ENCODE measurements at places on chromosomes 3 and 15.

DNA sequence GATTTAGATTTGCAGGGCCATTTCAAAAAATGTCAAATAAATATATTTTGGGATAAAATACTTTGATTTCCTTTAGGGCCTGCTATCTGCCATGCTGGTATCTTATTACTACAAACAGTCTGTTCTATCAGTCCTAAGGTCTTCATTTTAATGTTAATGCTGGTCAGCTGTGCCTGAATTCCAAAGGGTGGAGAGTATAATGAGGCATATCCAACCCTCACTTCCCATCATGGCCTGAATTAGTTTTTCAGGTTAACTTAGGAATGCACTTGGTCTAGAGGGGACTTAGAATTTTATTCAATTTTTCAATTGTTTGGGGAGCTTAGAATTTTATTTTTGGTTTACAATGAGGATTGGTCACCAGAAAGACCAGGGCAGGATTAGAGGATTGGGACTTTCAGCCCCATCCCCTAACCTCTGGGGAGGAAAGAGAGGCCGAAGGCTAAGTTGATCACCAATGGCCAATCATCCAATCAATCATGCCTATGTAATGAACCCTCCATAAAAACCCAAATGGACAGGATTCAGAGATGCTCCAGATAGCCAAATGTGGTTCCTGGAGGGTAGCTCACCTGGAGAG lies 17.8 kb upstream of the CP start:
- no peak for DNase-seq

DNA sequence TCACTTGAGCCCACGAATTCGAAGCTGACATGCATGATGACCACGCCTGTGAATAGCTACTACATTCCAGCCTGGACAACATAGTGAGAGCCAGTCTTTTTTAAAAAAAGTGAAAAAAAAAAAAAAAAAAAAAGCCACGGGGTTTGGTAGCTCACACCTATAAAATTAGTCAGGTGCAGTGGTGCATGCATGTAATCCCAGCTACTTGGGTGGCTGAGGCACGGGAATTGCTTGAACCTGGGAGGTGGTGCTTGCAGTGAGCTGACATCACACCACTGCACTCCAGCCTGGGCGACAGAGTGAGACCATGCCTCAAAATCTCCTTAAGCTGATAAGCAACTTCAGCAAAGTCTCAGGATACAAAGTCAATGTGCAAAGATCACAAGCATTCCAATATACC lies 44.4 kb downstream of the CSNK1G1 start:
- DNase-seq: peak; percentile 52

GRCh38 chr3:98962951-98963350 lies 61.5 kb upstream of the DCBLD2 start:
- DNase-seq: no peak

DNA sequence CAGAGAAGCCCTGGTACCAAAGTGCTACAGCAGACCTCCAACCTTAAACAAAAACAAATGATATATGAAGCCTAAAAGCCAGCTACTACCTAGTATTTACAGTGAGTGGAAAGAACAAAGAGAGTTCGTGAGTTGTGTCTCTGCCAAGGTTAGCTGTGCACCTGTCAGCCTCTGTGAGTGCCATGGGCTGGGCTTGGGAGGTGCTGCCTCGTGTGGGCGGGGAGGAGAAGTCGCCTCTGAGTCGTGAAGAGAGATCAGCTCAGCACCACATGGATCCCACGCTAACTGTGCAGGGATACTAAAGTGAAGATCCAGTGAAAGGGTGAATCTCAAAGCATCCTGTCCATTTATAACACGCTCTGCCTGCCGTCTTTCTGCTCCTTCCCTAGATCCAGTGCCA lies 101.9 kb downstream of the CHDH start:
- DNase-seq: peak; percentile 7
